Right hindlimb (tissue), 1 donor: ENCODE measurements at places on chromosomes 2 and 18.

- no peak for DNase-seq
These were observed 790.4 kb downstream of the EPHA4 start for GRCh38 chr2:220781622-220782241.

- DNase-seq, result no peak
These were observed 78.4 kb upstream of the FANCL start for GRCh38 chr2:58319481-58319880.

- no peak for DNase-seq
These were observed 17.7 kb upstream of the DPP10 start for GRCh38 chr2:114424699-114425098.

- DNase-seq, result no peak
These were observed 8.9 kb downstream of the AMER3 start for GRCh38 chr2:130764035-130764820.

DNA sequence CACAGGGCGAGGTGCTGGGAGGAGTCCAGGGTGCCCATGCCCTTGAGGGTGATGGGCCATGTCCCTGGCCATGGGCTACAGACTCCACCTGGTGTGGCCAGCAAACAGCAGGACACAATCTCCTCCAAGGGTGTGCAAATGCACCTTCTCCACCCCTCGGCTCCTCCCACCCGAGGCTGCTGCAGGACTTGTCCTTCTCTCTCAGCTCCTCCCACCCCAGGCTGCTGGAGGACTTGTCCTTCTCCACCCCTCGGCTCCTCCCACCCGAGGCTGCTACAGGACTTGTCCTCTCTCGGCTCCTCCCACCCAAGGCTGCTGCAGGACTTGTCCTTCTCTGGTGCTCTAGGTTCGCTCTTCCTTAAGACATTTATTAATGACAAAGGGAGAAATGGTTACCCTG is 57.3 kb upstream of the SNTG2 start:
- DNase-seq, result no peak

DNA sequence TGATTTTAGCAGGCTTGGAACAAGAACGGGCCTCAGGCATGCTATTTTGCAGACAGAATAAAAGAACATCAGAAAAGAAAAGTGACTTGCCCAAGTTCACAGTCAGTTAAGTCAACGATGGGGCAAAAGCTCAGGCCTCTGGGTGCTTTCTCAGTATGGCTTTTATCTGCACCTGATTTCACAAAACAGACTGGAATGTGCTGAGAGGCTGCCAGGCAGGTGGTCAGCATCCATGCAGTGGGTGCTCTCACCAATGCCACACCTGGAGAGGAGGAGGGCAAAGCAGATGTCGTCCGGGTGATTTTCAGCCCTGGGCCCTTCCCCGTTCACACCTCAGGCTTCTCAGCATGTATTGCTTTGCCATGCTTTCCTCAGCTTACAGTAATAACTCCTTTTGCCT is 854.6 kb downstream of the RNF144A start:
- no peak for DNase-seq
